ENCODE measurements at places on chromosomes 12 and 14.

GRCh38 chr12:68446901-68447796 lies 115.0 kb upstream of the MDM1 start:
- H3K36me3 ChIP-seq = no peaks in the 10 kb centered on the region
- peaks cover 26% of the 10 kb centered on the region for H3K4me1 ChIP-seq
- no peak for DNase-seq
- no peaks in the 10 kb centered on the region for H3K27me3 ChIP-seq

GRCh38 chr14:103563844-103564505 lies 1.2 kb downstream of the COA8 start:
- DNase-seq = no peak
- peak overlapping the region; percentile 97 for H3K4me3 ChIP-seq
- H3K27ac ChIP-seq = no peak overlapping the region
- peaks cover 16% of the 10 kb centered on the region for H3K36me3 ChIP-seq

DNA sequence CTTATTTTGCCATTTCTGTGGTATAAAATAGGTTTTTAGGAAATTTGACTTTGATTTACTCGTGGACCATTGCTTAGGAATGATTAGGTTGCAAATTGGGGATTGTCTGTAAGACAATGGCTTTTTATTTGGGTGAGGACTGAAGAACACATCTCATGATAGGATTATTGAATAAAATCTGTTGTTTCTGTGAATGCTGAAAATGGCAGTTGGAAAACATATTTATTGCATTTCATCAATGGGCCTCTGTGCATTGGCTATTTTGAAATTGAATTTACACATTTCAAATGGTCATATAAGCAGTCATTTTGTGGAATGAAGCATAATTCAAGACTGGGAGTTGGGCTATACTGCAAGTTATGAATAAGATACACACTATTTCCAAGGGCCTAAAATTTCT lies 46.0 kb downstream of the FGD4 start:
- H3K4me3 ChIP-seq = no peak overlapping the region
- H3K27me3 ChIP-seq = no peaks in the 10 kb centered on the region
- H3K27ac ChIP-seq = no peak overlapping the region
- H3K4me1 ChIP-seq = no peaks in the 10 kb centered on the region
- no peak for DNase-seq

DNA sequence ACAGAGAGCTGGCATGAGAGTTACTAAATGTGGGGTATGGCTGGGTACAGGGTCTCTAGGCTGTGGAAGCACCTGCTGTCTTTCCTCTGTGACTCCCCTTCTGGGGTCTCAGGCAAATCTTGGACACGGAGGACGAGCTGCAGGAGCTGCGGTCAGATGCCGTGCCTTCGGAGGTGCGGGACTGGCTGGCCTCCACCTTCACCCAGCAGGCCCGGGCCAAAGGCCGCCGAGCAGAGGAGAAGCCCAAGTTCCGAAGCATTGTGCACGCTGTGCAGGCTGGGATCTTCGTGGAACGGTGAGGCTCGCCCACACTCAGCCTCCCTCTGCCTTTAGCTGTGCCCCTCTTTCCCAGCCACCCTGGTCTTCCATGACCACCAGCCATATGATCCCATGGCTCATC lies 19.4 kb downstream of the PPP1R1A start:
- no peak for DNase-seq
- H3K36me3 ChIP-seq = no peaks in the 10 kb centered on the region
- H3K4me3 ChIP-seq = no peak overlapping the region
- no peaks in the 10 kb centered on the region for H3K4me1 ChIP-seq

DNA sequence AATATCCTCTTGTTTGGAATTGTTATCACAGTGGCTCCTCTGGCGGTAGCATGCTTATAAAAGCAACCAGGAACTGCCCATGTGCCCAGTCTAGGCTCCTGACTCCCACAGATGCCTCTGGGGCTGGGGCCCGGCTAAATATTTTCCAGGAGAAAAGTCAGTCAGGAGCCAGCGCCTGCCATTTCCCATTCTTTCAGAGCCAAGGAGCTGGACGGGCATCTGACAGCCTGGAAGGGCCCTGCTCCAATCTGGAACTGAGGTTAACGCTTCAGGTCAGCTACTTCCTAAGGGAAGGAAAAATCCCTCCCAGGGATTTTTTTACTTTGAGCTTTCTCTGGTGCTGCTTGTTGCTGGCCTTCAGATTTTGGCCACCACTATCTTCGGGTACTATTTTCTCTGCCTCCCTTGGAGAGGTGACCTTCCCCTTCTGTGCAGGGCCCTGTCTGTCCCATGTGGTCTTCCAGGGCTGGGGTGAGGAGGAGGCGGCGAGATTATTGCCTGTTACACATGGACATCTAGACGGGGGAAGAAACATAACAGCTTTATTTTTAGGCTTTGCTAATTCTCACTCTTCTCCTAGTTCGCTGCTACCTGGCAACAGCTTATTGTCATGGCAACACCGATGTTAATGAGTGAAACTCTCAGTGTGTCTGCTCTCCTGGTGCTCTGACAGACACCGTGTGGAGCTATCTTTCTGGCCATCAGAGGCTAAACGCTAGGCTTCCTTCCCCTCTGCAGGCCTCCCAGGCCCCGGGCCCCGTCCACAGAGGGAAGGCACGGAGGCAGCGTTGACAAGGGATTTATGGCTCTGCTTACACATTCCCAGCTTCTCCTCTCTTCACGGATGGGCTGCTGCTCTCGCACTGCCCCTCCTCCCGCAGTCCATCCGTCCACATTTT lies 160.4 kb downstream of the CACNA1C start:
- no peaks in the 10 kb centered on the region for H3K36me3 ChIP-seq
- no peak overlapping the region for H3K4me3 ChIP-seq
- no peak for DNase-seq
- H3K27me3 ChIP-seq = no peaks in the 10 kb centered on the region
- H3K4me1 ChIP-seq = no peaks in the 10 kb centered on the region

DNA sequence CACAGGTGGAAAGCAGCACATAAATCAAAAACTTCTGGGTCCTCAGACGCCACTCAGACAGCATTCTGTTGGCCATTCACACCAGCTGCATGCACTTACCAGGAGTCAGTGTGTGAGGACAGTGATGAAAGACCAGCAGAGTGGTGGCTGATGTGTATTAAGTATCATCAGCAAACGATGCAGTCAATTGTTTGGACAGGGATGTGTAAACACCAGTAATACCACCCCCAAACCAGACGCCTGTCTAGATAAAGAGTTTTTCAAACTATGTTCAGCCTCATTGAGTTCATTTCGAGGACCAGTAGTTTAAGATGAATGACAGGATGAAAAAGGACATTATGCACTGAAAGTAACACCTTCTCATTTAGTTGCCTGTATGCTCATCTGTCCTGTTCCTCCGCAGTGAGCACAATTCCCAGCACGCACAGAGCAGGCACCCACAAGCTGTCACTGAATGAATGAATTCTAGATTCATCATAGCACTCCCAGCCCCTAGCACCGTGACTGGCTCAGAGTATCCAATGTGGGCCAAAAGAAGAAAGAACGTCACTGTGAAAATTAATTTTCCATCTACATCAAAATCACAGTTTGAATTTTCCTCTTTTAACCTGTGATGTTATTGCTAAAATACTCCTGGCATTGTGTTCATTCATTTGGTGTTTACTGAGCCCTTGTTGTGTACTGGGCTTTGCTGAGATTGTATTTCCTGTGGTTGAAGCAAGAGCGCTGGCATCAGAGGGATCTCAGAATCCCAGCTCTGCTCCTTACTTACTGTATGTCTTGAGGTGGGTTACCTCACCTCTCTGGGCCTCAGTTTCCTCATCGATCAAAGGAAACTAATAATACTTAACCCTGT lies 124.8 kb upstream of the NOS1 start:
- no peak for DNase-seq
- H3K4me1 ChIP-seq = no peaks in the 10 kb centered on the region
- no peak overlapping the region for H3K27ac ChIP-seq
- H3K36me3 ChIP-seq = no peaks in the 10 kb centered on the region
- no peak overlapping the region for H3K4me3 ChIP-seq

GRCh38 chr12:131836714-131837397 lies 8.7 kb downstream of the MMP17 start:
- H3K4me1 ChIP-seq = no peaks in the 10 kb centered on the region
- DNase-seq = no peak
- H3K36me3 ChIP-seq = no peaks in the 10 kb centered on the region
- H3K27ac ChIP-seq = no peak overlapping the region
- H3K4me3 ChIP-seq = no peak overlapping the region
